Aorta (tissue), 5 donors: ENCODE measurements at places on chromosomes 11 and 22. TPM values are rescaled to one million over a fixed set of nuclear protein-coding genes. Genes with fewer than 3 reads are reported as not detected.
A peak's percentile ranks its signal among the peaks of the same experiment; 100 is the strongest.

DNA sequence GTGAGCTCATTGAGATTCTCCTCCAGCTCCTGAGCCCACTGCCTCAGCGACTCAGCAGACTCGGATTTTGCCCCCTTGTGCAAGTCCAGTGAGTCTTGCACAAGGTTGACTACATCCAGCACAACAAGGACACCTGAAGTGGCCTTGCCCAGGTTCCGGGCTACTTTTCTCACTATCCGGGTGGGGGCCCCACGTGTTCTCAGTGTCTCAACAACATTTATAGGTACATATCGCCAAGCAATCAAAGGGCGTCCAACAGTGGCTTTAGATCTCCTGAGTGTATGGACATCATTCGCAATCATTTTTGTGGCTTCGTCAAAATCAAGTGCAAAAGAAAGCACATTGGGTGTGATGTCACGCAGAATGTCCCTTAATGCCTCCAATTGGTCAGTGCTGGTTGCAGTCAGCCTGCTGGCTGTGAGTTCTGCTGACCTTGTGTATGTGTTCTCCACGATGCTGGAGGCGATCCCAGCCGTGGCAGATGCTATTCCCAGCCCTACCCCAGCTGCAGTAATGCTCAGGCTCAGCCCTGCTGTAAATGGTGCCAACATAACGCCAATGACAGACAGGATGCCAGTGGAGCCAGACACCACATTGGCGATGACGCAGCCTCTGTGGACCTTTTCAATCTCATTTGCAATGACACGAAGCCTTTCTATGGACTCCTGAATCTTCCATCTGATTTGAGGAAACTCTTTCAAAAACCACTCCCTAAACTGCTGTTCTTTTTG lies 10.3 kb downstream of the APOL4 start:
- no peaks in the 10 kb centered on the region for H3K4me1 ChIP-seq
- H3K36me3 ChIP-seq: no peaks in the 10 kb centered on the region
- no peak overlapping the region for H3K4me3 ChIP-seq
- no peak overlapping the region for H3K27ac ChIP-seq
- DNase-seq: peak; percentile 80
- H3K27me3 ChIP-seq: no peaks in the 10 kb centered on the region

DNA sequence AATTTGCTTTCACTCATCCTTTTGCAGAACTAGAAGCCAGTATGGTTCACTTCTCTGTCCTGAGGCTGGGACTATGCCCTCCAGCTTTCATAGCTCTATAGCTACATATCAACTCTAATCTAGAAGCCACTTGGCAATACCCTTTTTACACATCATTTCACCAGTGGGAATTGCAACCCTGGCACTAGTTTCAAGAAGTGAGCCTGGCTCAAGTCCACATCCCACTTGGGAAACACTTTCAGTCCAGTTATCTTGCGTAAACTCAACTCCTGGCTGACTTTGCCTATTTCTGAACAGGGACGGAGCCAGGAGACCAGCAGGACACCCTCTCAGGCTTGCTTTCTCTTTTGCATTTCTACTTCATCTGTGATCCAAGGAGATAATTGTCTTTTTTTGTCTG lies 19.9 kb upstream of the FAT3 start:
- DNase-seq: no peak
- H3K36me3 ChIP-seq: no peaks in the 10 kb centered on the region
- no peak overlapping the region for H3K27ac ChIP-seq
- no peaks in the 10 kb centered on the region for H3K27me3 ChIP-seq

DNA sequence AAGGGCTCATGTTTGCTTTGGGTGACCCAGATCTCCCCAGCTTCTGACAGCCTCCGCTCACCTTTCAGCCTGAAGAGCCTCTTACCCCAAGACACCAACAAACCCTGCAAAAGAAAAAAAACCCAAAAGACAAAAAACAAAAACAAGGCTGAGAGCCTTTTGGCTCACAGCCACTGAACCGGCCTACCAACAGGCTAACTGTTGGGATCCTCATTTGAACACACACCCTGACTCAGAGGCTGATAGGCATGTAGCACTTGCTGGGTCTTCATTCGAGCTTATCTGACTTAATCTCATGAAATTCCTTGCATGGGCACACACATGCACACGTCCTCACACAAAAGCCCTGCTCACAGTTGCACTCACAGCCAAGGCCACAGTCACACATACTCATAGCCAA lies 22.9 kb upstream of the TSKU start:
- no peak overlapping the region for H3K4me3 ChIP-seq
- H3K4me1 ChIP-seq: no peaks in the 10 kb centered on the region
- H3K27me3 ChIP-seq: no peaks in the 10 kb centered on the region
- no peak overlapping the region for H3K27ac ChIP-seq
- peak; percentile 12 for DNase-seq

GRCh38 chr11:112050721-112051120 lies 23.1 kb downstream of the PIH1D2 start:
- H3K27ac ChIP-seq: no peak overlapping the region
- H3K4me1 ChIP-seq: no peaks in the 10 kb centered on the region
- no peak for DNase-seq
- no peak overlapping the region for H3K4me3 ChIP-seq
- no peaks in the 10 kb centered on the region for H3K36me3 ChIP-seq

GRCh38 chr11:1232883-1233321 lies 10.0 kb downstream of the MUC5B start:
- H3K4me3 ChIP-seq: no peak overlapping the region
- H3K36me3 ChIP-seq: no peaks in the 10 kb centered on the region
- H3K4me1 ChIP-seq: no peaks in the 10 kb centered on the region
- peak; percentile 64 for DNase-seq
- no peaks in the 10 kb centered on the region for H3K27me3 ChIP-seq

DNA sequence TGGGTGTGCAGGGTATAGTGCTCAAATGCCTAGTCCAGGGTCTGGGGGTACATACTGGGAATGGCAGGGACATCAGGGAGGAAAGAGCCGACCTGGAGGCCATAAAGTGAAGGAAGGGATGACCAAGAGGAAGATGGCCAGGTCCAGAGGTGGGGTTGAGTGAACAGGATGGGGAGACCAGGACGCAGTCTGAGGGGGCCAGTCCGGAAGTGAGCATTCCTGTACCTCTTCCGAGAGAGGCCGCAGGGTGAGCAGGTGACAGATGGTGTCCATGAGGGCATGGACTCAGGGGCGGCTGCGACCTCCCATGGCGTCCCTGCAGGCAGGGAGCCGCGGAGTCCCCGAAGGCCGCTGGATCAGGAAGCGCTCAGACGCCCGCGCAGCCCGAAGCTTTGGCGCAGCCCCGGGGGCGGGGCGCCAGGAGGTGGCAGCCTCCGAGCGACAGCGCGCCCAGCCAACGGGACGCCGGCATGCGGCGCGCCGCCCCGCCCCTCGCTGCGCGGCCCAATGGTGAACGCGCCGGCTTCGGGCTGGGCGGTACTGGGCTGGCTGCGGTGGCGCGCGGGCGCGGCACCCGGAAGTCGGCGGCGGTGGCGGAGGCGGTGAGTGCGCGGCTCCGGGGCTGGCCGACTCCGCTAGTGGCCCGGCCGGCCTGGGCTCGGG lies at the start of gene TANGO2:
Gene TANGO2, plus strand, starts transcription at position 578 of the 663 bp plus-strand sequence. CDS start 15,689 bp downstream, outside the sequence.
- no peaks in the 10 kb centered on the region for H3K36me3 ChIP-seq
- no peak within 1 kb of the TSS for H3K27ac ChIP-seq
- H3K4me1 ChIP-seq: no peaks in the 10 kb centered on the region
- peak within 1 kb of the TSS; percentile 76 for H3K4me3 ChIP-seq

GRCh38 chr22:46823248-46823647 lies 60.8 kb downstream of the TBC1D22A start:
- H3K27ac ChIP-seq: no peak overlapping the region
- DNase-seq: no peak
- H3K4me1 ChIP-seq: no peaks in the 10 kb centered on the region
- H3K27me3 ChIP-seq: no peaks in the 10 kb centered on the region
- no peak overlapping the region for H3K4me3 ChIP-seq

- H3K4me1 ChIP-seq: no peaks in the 10 kb centered on the region
- no peak overlapping the region for H3K4me3 ChIP-seq
- H3K36me3 ChIP-seq: no peaks in the 10 kb centered on the region
- no peak overlapping the region for H3K27ac ChIP-seq
- no peak for DNase-seq
- H3K27me3 ChIP-seq: no peaks in the 10 kb centered on the region
Measured at GRCh38 chr11:117384045-117384444, 56.4 kb downstream of the CEP164 start.

DNA sequence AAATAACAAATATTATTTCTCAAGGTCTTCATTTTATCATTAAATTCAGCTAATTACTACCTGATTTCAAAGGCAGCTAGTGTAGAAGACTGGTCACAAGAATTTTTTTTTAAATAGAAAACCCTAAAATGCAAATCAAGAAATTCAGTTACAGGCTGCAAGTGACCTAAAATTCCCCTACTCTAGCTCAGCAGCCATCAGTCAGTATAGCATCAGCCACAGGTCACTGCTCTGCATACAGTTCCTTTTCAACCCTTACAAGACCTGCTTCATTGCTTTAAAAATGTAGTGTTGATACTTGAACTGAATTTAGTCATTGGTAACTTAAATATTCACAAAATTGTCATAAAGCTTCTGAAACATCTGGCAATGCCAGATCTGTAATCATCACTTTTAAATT lies 9.5 kb upstream of the B3GNT6 start:
- H3K4me3 ChIP-seq: no peak overlapping the region
- H3K27me3 ChIP-seq: no peaks in the 10 kb centered on the region
- no peak for DNase-seq
- H3K36me3 ChIP-seq: peaks cover 2% of the 10 kb centered on the region

GRCh38 chr11:133559833-133560471 lies 27.7 kb upstream of the OPCML start:
- H3K27ac ChIP-seq: no peak overlapping the region
- no peaks in the 10 kb centered on the region for H3K4me1 ChIP-seq
- H3K4me3 ChIP-seq: no peak overlapping the region
- no peaks in the 10 kb centered on the region for H3K27me3 ChIP-seq
- no peaks in the 10 kb centered on the region for H3K36me3 ChIP-seq
- no peak for DNase-seq

DNA sequence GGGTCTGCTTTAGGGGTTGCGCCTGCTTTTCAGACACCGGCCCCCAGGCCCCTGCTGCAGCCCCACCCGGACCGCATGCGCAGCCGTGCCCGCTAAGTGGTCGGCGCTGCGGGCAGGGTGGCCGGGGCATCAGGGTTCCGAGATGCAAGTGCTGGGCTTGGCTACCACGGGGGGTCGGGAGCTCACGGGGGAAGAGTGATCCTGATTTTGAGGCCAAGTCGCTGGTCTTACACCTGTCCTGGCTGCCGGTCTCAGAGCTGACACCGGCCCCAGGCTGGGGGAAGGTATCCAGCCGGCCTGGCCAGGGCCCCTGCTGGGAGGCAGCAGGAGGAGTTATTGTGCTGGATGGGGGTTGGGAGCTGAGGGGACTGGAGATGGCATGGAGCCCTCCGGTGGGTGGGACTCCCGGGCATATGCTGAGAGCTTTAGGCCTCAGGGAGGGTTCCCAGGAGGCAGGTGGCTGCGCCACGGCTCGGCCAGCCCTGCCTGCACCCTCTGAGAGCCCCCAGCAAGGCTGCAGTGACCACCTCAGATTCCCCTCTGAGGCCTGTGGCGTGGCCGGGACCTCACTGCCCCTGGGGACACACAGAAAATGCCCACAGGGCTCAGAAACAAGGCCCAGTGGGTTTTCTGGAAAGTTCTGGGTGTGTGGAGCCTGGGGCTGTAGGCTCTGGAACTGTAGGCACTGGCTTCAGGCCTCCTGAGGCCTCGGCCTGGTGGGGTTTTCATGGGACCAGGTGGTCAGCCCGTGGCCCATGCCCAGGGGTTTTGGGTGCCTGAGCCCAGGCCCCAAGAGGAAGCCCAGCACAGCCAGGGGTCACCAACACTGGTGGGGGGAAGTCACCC lies 4.4 kb upstream of the MUC5AC start:
- peak; percentile 59 for DNase-seq
- no peaks in the 10 kb centered on the region for H3K27me3 ChIP-seq
- H3K27ac ChIP-seq: no peak overlapping the region
- no peak overlapping the region for H3K4me3 ChIP-seq
- no peaks in the 10 kb centered on the region for H3K4me1 ChIP-seq
- no peaks in the 10 kb centered on the region for H3K36me3 ChIP-seq

DNA sequence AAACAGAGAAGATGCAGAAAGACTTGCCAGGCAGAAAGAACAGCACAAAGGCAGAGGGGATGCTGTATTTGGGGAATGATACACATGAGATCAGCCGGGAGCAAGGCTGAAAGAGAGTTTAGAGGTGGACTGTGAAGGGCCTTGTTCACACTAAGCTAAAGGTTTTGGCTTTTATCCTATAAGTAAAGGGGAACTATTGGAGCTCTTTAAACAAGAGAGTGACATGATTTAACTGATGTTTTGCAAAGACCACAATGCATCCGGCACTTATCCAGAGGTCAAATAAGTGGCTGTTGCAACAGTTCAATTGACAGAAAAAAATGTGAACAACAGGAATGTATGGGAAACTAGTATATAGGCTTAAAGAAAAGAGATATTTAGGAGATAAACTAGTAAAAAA lies 64.7 kb upstream of the RRAS2 start:
- no peak overlapping the region for H3K4me3 ChIP-seq
- peaks cover 1% of the 10 kb centered on the region for H3K4me1 ChIP-seq
- H3K36me3 ChIP-seq: no peaks in the 10 kb centered on the region
- H3K27me3 ChIP-seq: no peaks in the 10 kb centered on the region
- DNase-seq: no peak
- H3K27ac ChIP-seq: no peak overlapping the region

DNA sequence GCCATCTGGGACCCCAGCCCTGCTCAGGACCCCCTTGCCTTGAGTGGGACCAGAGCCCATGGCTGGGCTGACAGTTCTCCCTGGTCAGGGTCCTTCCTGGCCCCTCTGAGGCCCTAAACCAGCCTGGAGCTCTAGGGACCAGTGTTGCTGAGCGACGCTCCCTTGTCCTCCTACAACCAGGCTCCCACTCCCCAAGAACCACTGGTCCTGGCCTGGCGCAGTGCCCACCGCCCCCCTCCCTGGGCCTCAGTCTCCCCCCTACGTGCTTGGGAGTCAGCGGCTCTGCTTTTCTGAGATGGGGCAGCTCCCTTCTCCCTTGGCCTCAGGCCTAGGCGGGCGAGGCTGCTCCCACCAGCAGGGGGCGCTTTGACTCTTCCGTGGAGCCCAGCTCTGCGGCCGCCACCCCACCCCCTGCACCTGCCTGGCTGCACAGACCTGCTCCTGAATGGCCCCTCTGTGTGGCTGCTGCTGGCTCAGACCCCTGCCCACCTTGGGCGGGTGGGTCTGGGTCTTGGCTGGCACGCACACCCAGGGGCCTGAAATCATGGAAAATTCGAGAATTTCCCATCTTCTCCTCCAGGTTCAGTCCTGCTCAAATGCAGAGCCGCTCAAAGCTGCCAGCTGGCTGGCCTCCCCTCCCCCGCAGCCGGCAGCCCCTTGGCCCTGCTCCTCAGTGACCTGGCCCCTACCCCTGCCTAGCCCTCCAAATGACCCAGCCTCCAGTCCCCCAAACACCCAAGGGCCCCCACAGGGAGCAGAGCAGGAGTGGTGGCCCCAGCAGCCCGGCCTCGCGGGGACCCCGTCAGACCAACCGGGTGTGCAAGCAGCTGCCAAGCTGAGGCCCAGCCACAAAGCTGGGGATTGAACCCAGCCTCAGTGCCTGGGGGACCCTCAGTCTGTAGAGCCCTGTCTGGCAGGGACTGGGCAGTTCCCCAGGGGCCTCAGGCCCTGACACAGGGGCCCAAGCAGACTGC lies 9.1 kb downstream of the PRR33 start:
- H3K4me3 ChIP-seq: no peak overlapping the region
- no peaks in the 10 kb centered on the region for H3K4me1 ChIP-seq
- DNase-seq: peak; percentile 94

CYTH4 gene
- total RNA-seq: 68.7 TPM

MAJIN gene
- not detected for total RNA-seq

BEST1 gene
- 8.0 TPM for total RNA-seq

OR52N4 gene
- total RNA-seq: 0.87 TPM

APOC3 gene
- total RNA-seq: not detected

SLC22A6 gene
- not detected for total RNA-seq

CHRDL2 gene
- 14.5 TPM for total RNA-seq

LYVE1 gene
- total RNA-seq: 179 TPM

APOL6 gene
- total RNA-seq: 19.0 TPM

TREH gene
- total RNA-seq: not detected

MOGAT2 gene
- not detected for total RNA-seq

SLC22A8 gene
- total RNA-seq: not detected

SMIM35 gene
- total RNA-seq: not detected

SCGB1C1 gene
- total RNA-seq: not detected

RIC3 gene
- total RNA-seq: 7.8 TPM
